Activated CD4-positive, alpha-beta T cell treated with anti-CD3 and anti-CD28 coated beads, Interleukin-2, amount 10 ng/mL, durations not matched to agents 7 days and 5 days (primary cell): ENCODE measurements at places on chromosomes 11 and 22. TPM values are rescaled to one million over a fixed set of nuclear protein-coding genes. Genes with fewer than 3 reads are reported as not detected.
A peak's percentile ranks its signal among the peaks of the same experiment; 100 is the strongest.

GRCh38 chr11:117144477-117145392, 648 bp downstream of the PAFAH1B2 start:
- peak; percentile 34 for DNase-seq

Gene SUSD2
- total RNA-seq: 1.1 TPM

- no peak for DNase-seq
These were observed 37.8 kb downstream of the FDX1 start for GRCh38 chr11:110467556-110467955.

DNA sequence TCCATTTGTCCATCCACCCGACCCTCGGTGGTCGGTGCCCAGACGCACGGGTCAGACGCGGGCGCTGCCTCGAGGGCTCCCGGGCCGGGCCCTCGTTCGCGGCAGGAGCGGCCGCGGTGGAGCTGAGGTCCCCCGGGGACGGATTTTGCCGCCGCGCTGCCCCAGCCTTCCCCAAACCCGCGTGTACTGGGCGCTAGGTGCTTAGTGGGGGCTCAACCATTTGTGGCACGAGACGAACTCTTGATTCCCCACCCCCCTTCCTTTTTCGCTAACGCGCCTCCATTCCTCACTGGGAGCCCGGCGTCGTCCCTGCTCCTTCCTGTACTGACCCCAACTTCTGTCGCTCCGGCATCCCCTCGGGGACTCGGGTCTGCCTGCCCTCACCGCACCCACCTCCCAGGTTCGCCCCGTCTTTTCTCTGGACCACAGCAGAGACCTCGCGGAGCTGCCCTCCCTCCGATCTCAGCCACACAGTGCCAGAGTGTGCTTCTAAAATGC, 789 bp upstream of the CBX7 start:
- no peak for DNase-seq

DNA sequence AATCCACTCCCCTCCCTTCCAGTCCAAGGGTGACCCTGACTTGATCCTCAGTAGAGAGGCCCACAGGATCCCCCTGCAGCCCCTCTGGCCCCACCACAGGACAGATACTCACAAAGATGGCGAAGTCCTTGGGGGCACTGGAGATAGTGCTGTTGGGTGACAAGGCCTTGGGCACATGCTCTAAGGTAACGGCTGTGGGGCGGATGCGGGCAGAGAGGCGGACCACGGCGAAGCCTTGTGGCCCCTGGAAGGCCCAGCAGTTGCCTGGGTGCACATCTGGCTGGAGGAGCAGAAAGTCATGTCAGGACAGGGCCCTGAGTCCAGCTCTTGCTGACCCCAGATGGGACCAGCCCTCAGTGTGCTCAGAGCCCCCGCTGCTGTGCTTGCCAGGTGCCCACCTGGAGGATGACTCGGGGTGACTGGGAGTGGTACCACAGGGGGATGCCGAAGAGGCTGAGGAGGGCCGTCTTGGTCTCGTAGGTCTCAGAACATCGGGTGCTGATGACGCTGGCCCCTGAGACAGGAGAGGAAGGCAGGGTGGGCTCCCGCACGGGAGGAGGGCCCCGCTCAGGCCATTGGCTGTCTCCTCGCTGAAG, 17.2 kb downstream of the SUN2 start:
- DNase-seq: no peak

DNA sequence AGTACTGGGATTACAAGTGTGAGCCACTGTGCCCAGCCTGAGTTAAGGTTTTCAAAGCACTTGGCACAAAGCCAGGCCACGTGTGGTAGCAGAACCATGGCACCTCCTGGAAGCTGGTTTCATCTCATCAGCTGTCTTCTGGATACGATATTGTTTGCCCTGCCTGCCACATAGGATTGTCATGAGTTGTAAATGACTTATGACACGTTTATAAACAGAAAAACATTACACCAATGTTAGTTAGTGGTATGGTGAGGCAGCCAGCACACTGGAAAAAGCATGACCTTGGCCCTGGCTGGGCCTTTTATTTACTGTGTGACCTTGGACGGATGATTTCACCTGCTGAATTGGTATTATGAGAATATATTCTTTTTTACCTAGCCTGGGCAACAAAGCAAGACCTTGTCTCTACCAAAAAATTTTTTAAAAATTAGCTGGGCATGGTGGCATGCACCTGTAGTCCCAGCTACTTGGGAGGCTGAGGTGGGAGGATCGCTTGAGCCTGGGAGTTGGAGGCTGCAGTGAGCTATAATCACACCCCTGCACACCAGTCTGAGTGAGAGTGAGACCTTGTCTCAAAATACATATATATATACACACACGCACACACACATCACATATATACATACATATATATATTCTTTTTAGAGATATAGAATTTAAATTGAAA, 24.0 kb upstream of the MYH9 start:
- peak; percentile 24 for DNase-seq

Gene MMP12
- total RNA-seq: not detected

DNA sequence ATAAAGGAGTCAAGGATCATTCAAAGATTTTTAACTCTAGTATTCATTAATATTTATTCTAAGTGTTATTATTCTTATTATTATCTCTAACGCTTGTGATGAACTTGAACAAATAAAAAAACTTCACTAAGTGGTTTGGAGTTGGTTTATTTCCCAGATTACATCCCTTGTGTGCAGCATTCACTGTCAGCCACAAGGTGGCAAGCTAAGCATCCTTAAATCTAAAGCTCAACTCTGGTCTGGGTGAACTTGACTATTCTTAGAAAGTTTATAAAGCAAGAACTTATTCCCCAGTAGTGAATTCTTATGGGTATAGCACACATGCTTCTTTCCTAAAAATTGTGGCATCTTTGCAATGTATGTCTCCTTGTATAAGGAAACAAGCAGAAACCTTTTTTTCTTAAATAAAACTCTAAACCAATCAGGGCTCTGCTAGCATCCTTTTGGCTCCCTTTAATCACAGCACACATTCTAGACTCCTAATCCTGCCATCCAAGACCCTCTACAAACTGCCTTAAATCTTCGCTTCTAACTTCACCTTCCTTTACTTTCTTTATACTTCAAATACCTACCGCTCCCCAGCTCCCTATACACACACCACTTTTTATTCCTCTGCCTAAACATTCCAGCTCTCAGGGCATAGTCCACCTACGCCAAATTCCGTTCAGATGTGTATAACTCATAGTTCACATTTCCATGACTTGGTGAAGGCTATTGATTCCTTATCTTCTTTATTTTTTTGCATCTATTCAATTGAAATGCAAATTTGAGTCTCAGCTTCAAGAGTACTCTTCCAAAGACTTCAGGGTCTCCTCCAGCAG, 1068.8 kb downstream of the DLG2 start:
- DNase-seq: peak; percentile 24

- DNase-seq: peak; percentile 61
These were observed 69.9 kb upstream of the RTL6 start for GRCh38 chr22:44567846-44568493.

- no peak for DNase-seq
These were observed 818.8 kb upstream of the CHORDC1 start for GRCh38 chr11:91041626-91042025.

Gene KCNA4
- total RNA-seq: not detected

- no peak for DNase-seq
These were observed 71.8 kb upstream of the ADORA2A start for GRCh38 chr22:24355574-24355973.
